ENCODE measurements at places on chromosomes 16 and 17.

DNA sequence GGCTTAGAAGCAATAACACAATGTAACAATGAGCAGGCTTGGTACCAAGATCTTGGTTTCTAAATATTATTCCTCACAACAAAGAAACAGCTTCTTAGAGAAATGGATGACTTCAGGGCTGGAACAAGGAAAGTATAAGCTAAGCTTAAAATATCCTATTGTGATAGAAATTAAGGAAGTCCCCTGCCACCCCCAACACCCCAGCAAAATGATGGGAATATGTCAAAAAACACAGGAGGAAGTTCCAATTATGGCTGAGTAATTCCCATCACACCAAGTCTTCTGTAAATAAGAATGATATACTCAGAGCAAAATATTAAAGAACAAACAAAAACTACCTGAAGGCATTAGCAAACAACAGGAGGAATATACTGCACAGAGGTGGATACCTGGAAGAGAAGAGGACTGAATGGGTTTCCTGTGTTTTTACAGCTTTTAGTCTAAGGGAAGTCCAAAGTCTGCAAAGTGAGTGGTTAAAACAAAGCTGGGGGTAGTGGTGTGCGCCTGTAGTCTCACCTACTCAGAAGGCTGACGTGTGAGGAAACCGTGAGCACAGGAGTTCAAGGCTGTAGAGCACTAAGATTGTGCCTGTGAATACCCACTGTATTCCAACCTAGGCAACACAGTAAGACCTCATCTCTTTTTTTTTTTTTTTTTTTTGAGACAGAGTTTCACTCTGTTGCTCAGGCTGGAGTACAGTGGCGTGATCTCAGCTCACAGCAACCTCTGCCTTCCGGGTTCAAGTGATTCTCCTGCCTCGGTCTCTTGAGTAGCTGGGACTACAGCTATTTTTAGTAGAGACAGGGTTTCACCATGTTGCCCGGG lies 17.1 kb upstream of the ATP6V0A1 start:
- ATAC-seq: no peak

- no peak for ATAC-seq
Observed at GRCh38 chr17:82802075-82802780, 37.6 kb downstream of the ZNF750 start.

GRCh38 chr16:77805398-77805797 lies 17.0 kb downstream of the VAT1L start:
- ATAC-seq: no peak

GRCh38 chr16:69890114-69890891 lies 60.8 kb upstream of the CLEC18A start:
- peak; percentile 92 for ATAC-seq

GRCh38 chr16:76535-77272 lies 1.3 kb upstream of the MPG start:
- peak; percentile 64 for ATAC-seq

All from gastroesophageal sphincter (tissue), 4 donors.